Liver (tissue), 10 donors: ENCODE measurements at places on chromosomes 2 and 18. TPM values are rescaled to one million over a fixed set of nuclear protein-coding genes. Genes with fewer than 3 reads are reported as not detected.
A peak's percentile ranks its signal among the peaks of the same experiment; 100 is the strongest.

GRCh38 chr2:223944166-223944702 lies 901 bp downstream of the WDFY1 start:
- peak; percentile 55 for DNase-seq

- no peak for DNase-seq
Observed at GRCh38 chr2:17912266-17912691, 33.8 kb downstream of the KCNS3 start.

GRCh38 chr2:216345846-216346245 lies 26.4 kb downstream of the MARCHF4 start:
- DNase-seq = no peak

GRCh38 chr2:41737888-41738287 lies 309.9 kb upstream of the PKDCC start:
- DNase-seq = no peak

DNA sequence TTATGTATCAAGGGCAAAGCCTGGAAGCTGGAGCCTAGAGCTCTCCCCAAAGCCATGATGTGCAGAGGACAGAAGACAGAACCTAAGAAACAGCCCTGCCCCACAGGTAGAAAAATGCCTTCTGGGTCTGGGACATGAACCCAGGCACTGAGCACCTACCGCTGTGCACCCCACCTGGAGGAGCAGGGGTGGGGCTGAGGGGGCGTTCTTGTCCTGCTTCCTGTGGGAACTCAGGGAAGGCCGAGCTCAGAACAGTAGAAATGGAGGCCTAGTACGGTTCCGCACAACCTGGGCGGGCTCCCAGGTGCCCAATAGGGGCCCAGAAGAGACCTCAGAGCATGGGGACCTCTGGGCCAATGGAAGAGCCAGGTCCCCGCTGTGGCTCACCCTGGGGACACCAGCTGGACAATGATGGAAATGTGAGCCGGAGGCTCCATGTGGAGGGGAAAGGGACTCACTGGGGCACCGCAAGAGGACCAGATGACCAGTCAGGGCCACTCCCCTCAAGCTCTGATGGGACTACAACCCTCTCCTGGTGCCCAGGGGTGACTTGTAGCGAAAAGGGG lies 3.2 kb downstream of the CRACDL start:
- DNase-seq = no peak

DNA sequence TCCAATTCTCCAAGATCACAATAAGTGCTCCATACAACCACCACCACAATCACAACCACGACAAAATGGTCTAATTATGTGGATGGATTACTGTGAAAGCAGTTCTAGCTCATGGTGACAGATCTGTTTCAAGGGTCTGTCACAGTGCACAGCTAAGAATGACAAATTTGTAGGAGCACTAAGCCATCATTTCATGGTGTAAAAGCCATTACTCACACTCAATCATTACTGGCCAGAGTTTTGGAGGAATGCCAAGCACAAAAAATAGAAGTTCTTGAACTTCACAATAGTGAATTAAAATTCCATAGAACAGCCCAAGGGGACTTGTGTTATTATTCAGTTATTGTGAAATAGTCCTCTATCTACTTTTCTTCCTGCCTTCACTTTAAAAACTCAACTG lies 2.3 kb downstream of the CPS1 start:
- DNase-seq = no peak

GRCh38 chr2:111157798-111158197 lies 37.1 kb downstream of the BCL2L11 start:
- DNase-seq = no peak

DNA sequence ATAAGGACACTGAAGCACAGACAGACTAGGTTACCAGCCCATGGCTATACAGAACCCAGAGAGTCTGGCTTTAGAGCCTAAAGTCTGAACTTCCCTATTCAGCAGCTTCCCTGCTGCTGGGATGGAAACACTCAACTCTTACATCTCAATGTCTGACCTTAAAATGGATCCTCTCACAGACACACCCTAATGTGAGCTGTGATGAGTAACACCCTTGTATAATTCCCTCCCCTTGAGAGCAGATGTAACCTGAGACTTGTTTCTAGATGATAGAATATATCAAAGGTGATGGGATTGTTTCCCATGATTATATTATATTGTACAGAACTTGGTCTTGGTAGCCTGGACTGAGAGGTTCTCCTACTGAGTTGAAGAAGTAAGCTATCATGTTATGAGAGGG lies 577.1 kb upstream of the KLHL29 start:
- no peak for DNase-seq

DNA sequence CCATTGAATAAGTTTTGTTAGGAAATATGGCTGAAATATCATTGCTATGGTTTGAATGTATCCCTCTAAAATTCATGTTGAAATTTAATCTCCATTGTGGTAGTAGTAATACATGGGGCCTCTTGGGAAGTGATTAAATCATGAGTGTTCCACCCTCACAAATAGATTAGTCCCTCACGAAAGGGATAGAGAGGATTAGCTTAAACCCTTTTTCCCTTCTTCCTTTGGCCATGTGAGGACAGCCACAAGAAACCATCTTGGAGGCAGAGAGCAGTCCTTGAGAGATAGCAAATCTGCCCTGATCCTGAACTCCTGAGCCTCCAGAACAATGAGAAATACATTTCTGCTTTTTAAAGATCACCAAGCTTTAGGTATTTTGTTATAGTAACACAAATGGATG lies 274.2 kb downstream of the CDH19 start:
- DNase-seq = no peak

GRCh38 chr2:224077773-224078507 lies 38.9 kb upstream of the SERPINE2 start:
- no peak for DNase-seq

DNA sequence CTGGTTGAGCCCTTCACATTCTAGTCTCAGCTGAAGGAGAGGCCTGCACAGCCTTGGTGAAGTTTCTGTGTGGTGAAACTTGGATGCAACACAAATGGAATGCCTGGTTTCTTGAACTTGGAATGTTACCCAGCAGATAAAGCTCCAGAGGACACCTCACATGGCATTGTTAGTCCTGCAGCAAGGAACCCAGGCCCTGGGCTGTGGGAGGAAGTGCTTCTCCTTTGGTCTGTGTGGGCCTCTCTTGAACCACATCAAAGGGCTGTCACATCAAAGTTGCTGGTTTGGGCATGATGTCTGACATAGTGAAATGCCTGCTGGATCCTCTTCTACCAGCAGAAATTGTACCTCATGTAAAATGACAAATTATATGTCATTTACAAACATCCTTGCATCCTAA lies 198.5 kb downstream of the FHOD3 start:
- DNase-seq = no peak

The POTEI gene
- total RNA-seq = not detected

The SLC8A1 gene
- 14.3 TPM for total RNA-seq

The EPB41L3 gene
- total RNA-seq = 6.7 TPM

The ACTR1B gene
- total RNA-seq = 33.2 TPM

The FBXO41 gene
- 0.50 TPM for total RNA-seq

The COBLL1 gene
- total RNA-seq = 16.3 TPM
